Left cardiac atrium (tissue), 4 donors: ENCODE measurements at places on chromosomes 11 and 22. TPM values are rescaled to one million over a fixed set of nuclear protein-coding genes. Genes with fewer than 3 reads are reported as not detected.

Gene MRGPRE
- not detected for total RNA-seq

Gene MS4A3
- not detected for total RNA-seq

Gene LMNTD2
- total RNA-seq, result 1.1 TPM

Gene SLC22A25
- total RNA-seq, result not detected

Gene MS4A4A
- total RNA-seq, result 43.9 TPM

Gene F2
- total RNA-seq, result not detected

Gene SLC37A2
- 8.9 TPM for total RNA-seq

Gene MPZL2
- total RNA-seq, result 47.8 TPM

Gene TRPC6
- total RNA-seq, result 0.56 TPM

Gene CPSF7
- 47.2 TPM for total RNA-seq

Gene RAB3IL1
- total RNA-seq, result 17.3 TPM

Gene DGCR6
- total RNA-seq, result 4.2 TPM

Gene LRP4
- 21.0 TPM for total RNA-seq

Gene MIAT
- total RNA-seq, result 1.8 TPM

Gene RANBP1
- 38.3 TPM for total RNA-seq

Gene SLC25A1
- total RNA-seq, result 39.0 TPM

Gene MMP3
- total RNA-seq, result not detected

Gene KCNQ1OT1
- total RNA-seq, result 0.81 TPM

Gene UBQLNL
- total RNA-seq, result 0.16 TPM

Gene MFNG
- total RNA-seq, result 14.1 TPM

Gene OR6A2
- 0.08 TPM for total RNA-seq

Gene NAT10
- 29.0 TPM for total RNA-seq

Gene MYOD1
- not detected for total RNA-seq

Gene PDE3B
- 17.8 TPM for total RNA-seq

Gene LGALS1
- 599 TPM for total RNA-seq

Gene PLEKHA7
- 23.6 TPM for total RNA-seq

Gene MUC6
- not detected for total RNA-seq

Gene MADD
- total RNA-seq, result 37.0 TPM
